CD4-positive, alpha-beta T cell treated with Interleukin-15 for 4 hours (primary cell): ENCODE measurements at places on chromosomes 3 and 15.

GRCh38 chr3:148077318-148077923 lies 620.3 kb upstream of the AGTR1 start:
- DNase-seq = no peak

DNA sequence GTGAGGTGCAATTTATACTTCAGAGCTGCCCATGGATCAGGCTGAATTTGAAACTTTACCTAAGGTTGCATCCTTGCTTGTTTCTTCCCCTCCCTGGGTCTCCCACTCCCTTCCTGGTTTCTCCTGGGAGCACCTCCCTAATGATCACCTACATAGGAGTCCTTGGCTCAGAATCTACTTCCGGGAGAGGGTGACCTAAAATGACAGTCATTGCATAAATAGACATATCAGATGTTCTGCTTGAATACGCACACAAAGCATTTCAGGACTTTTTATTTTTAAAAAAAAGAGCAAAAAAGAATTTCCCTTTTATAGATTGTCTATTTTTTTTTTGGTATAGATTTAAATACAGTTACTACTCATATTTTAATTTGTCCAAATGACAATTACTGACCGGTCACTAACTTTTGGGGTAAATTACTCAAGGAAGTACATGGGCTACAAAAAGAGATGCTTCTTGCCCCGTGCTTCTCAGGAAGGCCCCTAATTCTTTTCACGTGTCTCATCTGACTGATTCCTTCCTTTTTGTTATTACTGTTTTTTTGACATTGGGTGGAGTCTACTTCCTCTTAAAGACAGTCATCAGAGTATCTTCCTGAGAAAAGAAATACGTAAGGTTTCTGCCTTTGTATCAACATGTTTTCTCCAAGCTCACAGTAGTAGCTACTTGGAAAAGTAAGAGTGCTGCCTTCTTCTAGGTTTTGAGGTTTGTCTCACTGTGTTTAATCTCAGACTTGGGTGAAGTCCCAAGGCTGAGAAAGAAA lies 4.9 kb upstream of the MYZAP start:
- DNase-seq = peak; percentile 11

GRCh38 chr3:151593928-151594327 lies 133.1 kb upstream of the IGSF10 start:
- DNase-seq = no peak

GRCh38 chr3:149145974-149146373 lies 16.5 kb downstream of the HPS3 start:
- DNase-seq = no peak

GRCh38 chr3:128269006-128269775 lies 115.9 kb downstream of the EEFSEC start:
- DNase-seq = no peak

- peak; percentile 73 for DNase-seq
Measured at GRCh38 chr15:69729167-69729748, 276.6 kb downstream of the RPLP1 start.

GRCh38 chr3:147655236-147655635 lies 246.1 kb downstream of the ZIC1 start:
- DNase-seq = no peak

GRCh38 chr3:178777718-178778411 lies 241.6 kb downstream of the KCNMB2 start:
- no peak for DNase-seq

DNA sequence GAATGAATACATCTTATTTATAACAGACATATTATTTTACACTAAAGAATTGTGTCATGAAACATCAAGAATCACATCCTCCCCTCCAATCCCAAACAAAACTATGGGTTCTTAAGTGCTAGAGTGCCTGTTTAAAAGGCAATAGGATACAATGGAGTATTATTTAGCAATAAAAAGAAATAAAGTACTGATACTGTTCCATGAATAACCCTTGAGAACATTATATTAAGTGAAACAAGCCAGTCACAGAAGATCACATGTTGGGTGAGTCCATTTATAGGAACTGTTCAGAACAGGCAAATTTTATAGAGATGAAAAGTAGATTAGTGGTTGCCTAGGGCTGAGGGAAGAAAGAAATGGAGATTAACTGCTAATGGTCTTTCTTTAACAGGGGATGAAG lies 86.5 kb downstream of the ANKRD28 start:
- DNase-seq = no peak

- DNase-seq = no peak
Measured at GRCh38 chr15:22952796-22953579, 27.2 kb downstream of the CYFIP1 start.

GRCh38 chr3:178474526-178474925 lies 61.7 kb upstream of the KCNMB2 start:
- DNase-seq = no peak

DNA sequence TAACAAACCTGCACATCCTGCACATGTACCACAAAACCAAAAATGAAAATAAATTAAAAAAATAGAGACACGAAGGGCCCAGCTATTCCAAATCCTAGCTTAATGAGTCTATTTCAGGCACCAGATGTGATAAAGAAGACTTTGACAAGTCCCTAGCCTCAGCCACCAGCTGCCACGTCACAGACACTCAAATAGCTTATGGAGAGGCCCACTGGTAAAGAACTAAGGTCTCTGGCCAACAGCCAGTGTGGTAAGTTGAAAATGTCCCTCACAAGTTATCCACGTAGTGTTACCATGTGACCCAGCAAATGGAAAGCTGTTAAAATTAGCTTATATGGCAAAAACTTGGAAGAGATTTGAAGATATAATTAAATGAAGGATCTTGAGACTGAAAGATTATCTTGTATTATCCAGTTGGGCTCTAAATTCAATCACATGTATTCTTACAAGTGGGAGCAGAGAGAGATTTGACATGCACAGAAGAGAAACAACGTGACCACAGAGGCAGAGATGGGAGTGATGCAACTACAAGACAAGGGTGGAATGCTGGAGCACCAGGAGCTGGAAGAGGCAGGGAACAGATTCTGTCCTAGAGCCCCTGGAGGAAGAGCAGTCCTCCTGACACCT lies 10.9 kb downstream of the ACSBG1 start:
- DNase-seq = no peak
